CD4-positive, alpha-beta memory T cell (primary cell): ENCODE measurements at places on chromosomes 3 and 15. TPM values are rescaled to one million over a fixed set of nuclear protein-coding genes. Genes with fewer than 3 reads are reported as not detected.

Gene PPP1R14D
- not detected for total RNA-seq

- H3K4me3 ChIP-seq: no peak overlapping the region
- DNase-seq: no peak
- H3K27me3 ChIP-seq: no peaks in the 10 kb centered on the region
- peaks cover 19% of the 10 kb centered on the region for H3K36me3 ChIP-seq
- no peak overlapping the region for H3K27ac ChIP-seq
- peaks cover 8% of the 10 kb centered on the region for H3K4me1 ChIP-seq
These were observed 15.6 kb downstream of the SNAP23 start for GRCh38 chr15:42511007-42511391.

Gene TIGIT
- 36.6 TPM for total RNA-seq

Gene FSTL1
- 0.47 TPM for total RNA-seq

DNA sequence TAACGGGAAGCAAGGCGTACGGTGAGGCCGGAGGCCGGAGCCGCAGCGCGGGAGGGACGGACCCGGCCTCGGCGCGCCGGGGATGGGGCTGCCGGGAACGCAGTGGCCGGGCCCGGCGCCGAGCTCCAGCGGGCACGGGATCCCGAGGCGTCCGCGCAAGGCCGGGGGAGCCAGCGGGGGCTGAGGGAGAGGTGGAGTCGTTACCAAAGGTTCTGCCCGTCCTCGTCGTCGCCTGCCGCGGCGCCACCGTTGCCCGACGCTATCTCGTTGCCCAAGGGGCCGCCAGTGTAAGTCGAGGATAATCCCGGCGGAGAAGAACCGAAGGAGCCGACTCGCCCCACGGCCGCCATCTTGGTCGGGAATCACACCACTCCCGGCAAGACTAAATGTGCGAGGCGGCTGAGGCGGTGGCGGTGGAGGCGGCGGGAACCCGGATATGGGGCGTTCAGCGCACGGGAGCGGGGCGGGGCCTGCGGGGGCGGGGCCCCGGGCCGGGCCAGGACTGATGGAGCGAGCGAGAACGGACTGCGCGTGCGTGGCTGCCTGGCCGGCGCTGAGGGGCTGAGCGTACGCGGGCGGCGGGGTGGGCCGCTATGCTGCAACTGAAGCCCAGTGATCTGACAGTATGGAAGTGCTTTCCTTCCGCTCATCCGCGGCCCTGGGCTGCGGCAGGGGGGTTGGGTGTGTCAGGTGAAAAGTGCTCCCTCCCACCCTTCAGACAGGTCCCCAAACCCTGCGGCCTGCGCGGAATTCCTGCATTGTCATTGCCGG lies at the start of gene DYNC1LI1:
Gene DYNC1LI1 (minus strand): TSS at position 438 of the 771 bp plus-strand sequence. CDS start 88 bp downstream, at position 350.
- no peaks in the 10 kb centered on the region for H3K27me3 ChIP-seq
- peak within 1 kb of the TSS; percentile 93 for H3K4me3 ChIP-seq
- H3K4me1 ChIP-seq: peaks cover 32% of the 10 kb centered on the region
- no peaks in the 10 kb centered on the region for H3K36me3 ChIP-seq
- peak; percentile 89 for DNase-seq

GRCh38 chr15:74375303-74375693 lies 7.9 kb upstream of the CYP11A1 start:
- no peak overlapping the region for H3K27ac ChIP-seq
- DNase-seq: peak; percentile 71
- H3K36me3 ChIP-seq: no peaks in the 10 kb centered on the region
- no peaks in the 10 kb centered on the region for H3K27me3 ChIP-seq

DNA sequence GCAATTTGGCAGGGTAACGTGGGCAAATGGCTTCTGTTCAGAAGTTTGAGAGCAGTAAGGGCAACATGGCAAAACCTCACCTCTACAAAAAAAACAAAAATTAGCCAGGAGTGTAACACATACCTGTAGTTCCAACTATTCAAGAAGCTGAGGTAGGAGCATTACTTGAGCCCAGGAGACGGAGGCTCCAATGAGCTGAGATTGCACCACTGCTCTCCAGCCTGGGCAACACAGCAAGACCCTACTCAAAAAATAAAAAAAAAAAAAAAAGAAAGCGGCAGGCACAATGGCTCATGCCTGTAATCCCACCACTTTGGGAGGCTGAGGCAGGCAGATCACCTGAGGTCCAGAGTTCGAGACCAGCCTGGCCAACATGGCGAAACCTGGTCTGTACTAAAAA lies 5.9 kb upstream of the INO80 start:
- no peak overlapping the region for H3K4me3 ChIP-seq
- peaks cover 4% of the 10 kb centered on the region for H3K4me1 ChIP-seq
- H3K27me3 ChIP-seq: no peaks in the 10 kb centered on the region
- no peak for DNase-seq
- H3K27ac ChIP-seq: no peak overlapping the region
- H3K36me3 ChIP-seq: no peaks in the 10 kb centered on the region

DNA sequence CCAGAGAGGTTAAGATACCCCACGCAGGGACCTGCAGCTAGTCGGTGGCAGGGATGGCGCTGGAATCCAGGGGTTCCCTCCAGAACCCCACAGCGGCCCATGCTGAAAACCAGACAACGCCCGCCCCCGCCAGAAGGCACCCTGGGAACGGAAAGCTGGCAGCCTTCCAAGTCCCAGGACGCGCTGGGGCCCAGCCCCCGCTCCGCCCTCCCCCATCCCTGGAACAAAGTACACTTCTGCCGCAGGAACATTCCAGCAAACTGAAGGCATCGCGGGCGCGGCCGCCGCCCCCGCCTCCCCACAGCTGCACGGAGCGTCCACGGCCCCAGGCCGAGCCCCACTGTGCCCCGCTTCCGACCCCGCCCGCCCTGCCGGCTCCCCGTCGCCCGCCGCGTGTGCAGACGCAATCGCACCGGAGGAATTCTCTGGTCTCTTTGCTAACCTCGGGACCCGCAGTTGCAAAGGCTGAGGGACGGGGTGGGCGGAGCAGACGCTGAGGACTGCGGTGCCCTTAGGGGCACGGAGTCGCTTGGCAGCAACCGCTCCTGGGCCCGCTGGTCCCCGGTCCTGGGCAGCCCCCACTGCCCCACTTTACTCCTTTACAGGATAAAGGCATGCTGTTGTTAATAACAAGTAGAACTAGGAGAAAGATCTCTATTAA lies 44.8 kb upstream of the RNU6-1 start:
- peaks cover 9% of the 10 kb centered on the region for H3K27me3 ChIP-seq
- H3K27ac ChIP-seq: no peak overlapping the region
- H3K4me3 ChIP-seq: no peak overlapping the region
- peaks cover 10% of the 10 kb centered on the region for H3K4me1 ChIP-seq
- DNase-seq: peak; percentile 28

- H3K4me1 ChIP-seq: no peaks in the 10 kb centered on the region
- no peak overlapping the region for H3K4me3 ChIP-seq
- DNase-seq: no peak
- H3K27me3 ChIP-seq: no peaks in the 10 kb centered on the region
- H3K27ac ChIP-seq: no peak overlapping the region
- H3K36me3 ChIP-seq: no peaks in the 10 kb centered on the region
These were observed 4.6 kb upstream of the TPRG1 start for GRCh38 chr3:189167027-189167766.

GRCh38 chr15:45097466-45097865 lies 16.5 kb downstream of the DUOX2 start:
- H3K4me3 ChIP-seq: no peak overlapping the region
- no peaks in the 10 kb centered on the region for H3K27me3 ChIP-seq
- H3K27ac ChIP-seq: no peak overlapping the region
- no peak for DNase-seq
- H3K36me3 ChIP-seq: no peaks in the 10 kb centered on the region

DNA sequence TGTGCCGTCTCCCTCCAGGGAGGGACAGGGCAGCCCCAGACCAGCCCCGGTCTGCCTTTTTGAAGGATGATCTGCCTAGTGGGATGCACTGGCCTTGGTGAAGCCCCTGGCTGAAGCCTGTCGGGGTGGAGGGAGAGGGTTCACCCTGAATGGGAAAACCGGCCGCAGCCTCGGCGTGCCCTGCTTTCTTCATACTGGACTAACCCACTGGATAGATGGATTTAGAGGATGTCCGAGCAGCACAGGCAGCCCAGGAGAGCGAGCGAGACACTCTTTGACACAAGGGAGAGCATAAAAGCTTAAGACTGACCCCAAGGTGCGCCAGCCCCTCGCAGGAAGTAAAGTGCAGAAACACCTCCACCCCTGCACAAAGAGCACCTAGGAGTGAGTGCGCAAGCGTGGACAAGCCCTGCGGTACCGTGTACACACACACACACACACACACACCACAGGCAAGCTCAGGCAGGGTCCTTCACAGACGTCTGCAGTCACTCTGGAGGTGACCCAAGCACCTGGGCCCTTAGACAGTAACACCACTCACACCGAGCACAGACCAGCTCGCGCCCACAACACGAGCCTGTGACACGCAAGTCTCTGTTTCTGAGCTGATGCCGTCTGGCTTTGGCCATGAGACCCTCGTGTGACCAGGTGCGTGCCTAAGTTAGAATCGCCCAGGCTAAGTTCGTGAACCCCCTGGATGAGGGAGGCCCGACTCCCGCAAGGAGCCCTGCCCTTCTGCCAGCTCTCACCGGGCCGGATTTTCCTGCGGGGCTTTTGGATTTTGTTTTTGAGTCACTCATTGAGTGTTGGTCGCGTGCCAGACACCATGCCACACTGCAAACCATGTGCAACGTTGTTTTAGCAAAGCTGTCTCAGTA lies 11.3 kb downstream of the SEMA4B start:
- no peaks in the 10 kb centered on the region for H3K36me3 ChIP-seq
- DNase-seq: no peak
- peaks cover 22% of the 10 kb centered on the region for H3K4me1 ChIP-seq

DNA sequence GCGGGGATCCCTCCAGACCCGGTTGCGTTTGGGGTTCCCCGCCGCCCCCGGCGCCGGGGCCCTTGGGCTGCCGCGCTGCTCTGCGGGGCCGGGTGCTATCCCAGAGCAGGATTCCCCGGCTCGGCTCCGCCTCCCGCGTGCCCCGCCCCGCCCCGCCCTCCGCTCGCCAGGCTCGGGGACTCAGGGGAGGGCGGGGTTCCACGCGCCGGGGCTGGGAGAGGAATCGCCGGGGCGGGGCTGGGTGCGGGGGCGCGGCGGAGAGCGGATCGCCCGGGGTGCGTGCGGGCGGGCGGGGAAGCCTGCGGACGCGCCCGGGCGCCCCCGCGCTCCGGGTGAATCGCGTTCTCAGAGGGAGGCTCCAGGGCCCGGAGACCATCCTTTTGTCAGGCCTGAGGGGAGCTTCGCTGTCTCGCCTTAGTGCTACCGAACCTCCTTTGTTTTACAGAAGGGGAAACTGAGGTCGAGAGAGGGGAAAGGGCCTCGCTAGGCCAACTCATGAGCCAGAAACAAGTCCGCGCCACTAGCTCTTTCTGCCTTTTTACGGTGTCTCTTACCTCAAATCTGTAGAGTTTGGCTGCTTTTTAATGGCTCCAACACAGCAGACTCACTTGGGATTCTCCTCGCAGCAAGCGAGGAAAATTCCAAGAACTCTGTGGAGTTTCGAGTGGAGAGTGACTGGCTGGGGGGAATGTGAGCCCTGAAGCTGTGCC lies at the start of gene TMEM158:
Gene TMEM158 (minus strand): TSS at position 82 of the 710 bp plus-strand sequence. CDS start 260 bp downstream, outside the sequence.
- DNase-seq: peak; percentile 46
- no peak within 1 kb of the TSS for H3K4me3 ChIP-seq
- H3K27ac ChIP-seq: no peak within 1 kb of the TSS

Gene EPHB3
- total RNA-seq: 0.29 TPM

GRCh38 chr3:73215281-73215680 lies 153.8 kb downstream of the EBLN2 start:
- no peaks in the 10 kb centered on the region for H3K4me1 ChIP-seq
- H3K4me3 ChIP-seq: no peak overlapping the region
- H3K36me3 ChIP-seq: no peaks in the 10 kb centered on the region
- H3K27ac ChIP-seq: no peak overlapping the region

GRCh38 chr15:33907326-33907725 lies 61.0 kb upstream of the CHRM5 start:
- no peak for DNase-seq
- H3K4me1 ChIP-seq: no peaks in the 10 kb centered on the region
- H3K36me3 ChIP-seq: no peaks in the 10 kb centered on the region
- H3K4me3 ChIP-seq: no peak overlapping the region

Gene GOLGA8Q
- 2.1 TPM for total RNA-seq

Gene CHAC1
- 1.2 TPM for total RNA-seq

- H3K27me3 ChIP-seq: peaks cover 25% of the 10 kb centered on the region
These were observed at the start of gene PROK2 for GRCh38 chr3:71784914-71785531. Gene PROK2, minus strand, starts transcription at chr3:71785148. Its CDS starts 96 bp downstream, at chr3:71785052.

Gene NPAP1
- total RNA-seq: not detected

- no peaks in the 10 kb centered on the region for H3K36me3 ChIP-seq
- H3K4me3 ChIP-seq: no peak overlapping the region
- H3K27ac ChIP-seq: no peak overlapping the region
- DNase-seq: no peak
- no peaks in the 10 kb centered on the region for H3K4me1 ChIP-seq
- H3K27me3 ChIP-seq: no peaks in the 10 kb centered on the region
These were observed 15.8 kb upstream of the RAMAC start for GRCh38 chr15:82970078-82970686.

DNA sequence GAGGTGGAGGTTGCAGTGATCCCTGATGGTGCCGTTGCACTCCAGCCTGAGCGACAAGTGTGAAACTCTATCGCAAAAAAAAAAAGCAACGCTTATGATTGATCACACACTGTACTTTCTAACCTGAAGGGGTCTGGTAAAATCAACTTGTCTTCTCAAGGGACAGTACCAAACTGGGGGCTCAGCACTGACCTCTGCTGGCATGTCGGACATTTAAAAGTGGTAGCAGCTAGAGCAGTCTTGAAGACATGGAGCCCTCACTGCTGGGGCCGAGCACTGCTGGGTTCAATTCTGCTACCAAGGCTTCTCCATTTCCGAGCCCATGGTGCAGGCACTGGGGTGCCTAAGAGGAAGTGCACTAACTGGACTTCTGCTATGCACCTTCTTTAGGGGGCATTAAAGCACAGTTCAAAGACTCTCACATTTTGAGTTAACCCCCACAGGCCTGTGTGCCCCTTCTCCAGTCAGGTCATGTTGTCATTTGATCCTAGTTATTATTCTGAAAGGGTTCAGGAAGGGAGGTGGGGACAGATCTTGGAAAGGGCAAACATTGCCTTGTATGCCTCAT lies 26.4 kb upstream of the LAMP3 start:
- no peaks in the 10 kb centered on the region for H3K27me3 ChIP-seq
- H3K27ac ChIP-seq: no peak overlapping the region
- no peaks in the 10 kb centered on the region for H3K36me3 ChIP-seq
- H3K4me3 ChIP-seq: no peak overlapping the region
- DNase-seq: no peak
- H3K4me1 ChIP-seq: no peaks in the 10 kb centered on the region

GRCh38 chr3:174397848-174398247 lies 461.3 kb upstream of the NAALADL2 start:
- H3K27me3 ChIP-seq: no peaks in the 10 kb centered on the region
- no peak overlapping the region for H3K27ac ChIP-seq
- H3K4me3 ChIP-seq: no peak overlapping the region
- H3K4me1 ChIP-seq: no peaks in the 10 kb centered on the region
- DNase-seq: no peak

DNA sequence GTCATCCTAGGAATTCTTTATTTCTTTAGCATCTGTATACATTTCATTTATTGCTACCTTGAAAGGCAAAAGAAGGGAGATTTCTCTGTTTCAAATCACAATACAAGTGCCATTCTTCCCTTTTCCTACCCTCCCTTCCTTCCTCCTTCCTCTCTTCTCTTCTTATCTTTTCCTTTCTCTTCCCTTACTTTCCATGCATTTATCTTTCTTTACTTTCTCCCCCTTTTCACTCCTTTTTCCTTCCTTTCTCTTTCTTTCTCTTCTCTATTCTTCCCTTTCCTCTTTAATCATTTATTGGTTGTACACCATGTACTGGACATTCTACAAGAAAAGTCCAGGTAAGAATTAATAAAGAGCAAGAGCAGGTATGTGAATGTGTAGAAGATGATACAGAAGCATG lies 251.0 kb upstream of the PEX5L start:
- no peak for DNase-seq
- H3K36me3 ChIP-seq: no peaks in the 10 kb centered on the region
- H3K4me3 ChIP-seq: no peak overlapping the region
- H3K27me3 ChIP-seq: no peaks in the 10 kb centered on the region
- H3K4me1 ChIP-seq: no peaks in the 10 kb centered on the region
